Skeletal muscle cell (primary cell): ENCODE measurements at places on chromosomes 1 and 21.

DNA sequence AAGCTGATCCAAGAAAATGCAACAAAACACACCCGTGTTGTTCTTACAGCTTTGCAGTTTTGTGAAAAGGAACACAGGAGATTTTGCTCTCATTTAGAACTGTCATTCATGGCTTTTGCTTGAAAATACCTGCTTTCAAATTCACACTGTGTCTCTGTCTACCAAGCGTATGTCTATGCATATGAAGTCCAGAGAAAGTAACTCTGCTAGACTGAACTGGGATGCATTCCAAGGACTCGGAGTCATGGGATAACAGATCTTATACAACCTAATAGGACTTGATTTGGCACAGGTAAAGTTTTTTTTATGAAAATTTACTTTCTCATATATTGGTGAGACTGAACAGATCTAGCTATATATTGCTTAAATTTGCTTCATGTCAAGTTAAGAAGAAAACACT is 102.4 kb downstream of the PTGER3 start:
- DNase-seq = no peak

- no peak for DNase-seq
These were observed 25.0 kb downstream of the CD244 start for GRCh38 chr1:160837558-160838205.

GRCh38 chr1:170929835-170930554 is 5.3 kb upstream of the MROH9 start:
- peak; percentile 17 for DNase-seq

GRCh38 chr1:61160526-61160925 is 78.2 kb downstream of the NFIA start:
- no peak for DNase-seq

DNA sequence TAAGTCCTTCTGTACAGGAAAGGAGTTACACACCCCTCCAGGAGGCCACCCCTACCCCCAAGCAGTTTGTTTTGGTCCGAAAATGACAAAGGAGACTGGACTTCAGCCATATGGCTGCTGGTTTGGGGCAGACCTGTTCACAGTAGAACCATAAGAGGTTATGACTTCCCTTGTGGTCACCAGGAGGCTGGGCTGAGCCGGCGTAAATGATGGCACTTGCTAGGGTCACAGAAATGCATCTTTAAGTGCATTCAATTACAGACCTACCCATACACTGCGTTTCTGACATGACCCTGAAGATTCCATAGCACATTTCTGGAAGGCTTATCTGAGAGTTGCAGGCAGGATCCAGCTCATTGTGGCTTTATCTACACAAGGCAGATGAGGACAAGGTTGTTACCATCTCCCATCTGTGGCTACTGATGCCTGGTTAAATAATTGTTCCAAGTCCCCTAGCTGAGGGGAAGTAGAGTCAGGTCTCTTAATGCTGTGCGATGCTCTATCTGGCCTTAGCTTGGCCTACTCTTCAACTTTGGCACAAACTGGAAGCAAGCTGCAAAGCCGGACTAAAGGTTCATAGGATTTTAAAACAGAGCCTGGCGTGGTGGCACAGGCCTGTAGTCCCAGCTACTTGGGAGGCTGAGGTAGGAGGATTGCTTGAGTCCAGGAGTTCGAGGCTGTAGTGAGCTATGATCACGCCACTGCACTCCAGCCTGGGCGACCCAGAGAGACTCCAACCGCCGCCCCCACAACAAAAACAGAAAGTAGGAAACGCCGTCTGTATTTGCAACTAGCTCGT is 1.7 kb upstream of the TRIM67 start:
- DNase-seq = no peak

DNA sequence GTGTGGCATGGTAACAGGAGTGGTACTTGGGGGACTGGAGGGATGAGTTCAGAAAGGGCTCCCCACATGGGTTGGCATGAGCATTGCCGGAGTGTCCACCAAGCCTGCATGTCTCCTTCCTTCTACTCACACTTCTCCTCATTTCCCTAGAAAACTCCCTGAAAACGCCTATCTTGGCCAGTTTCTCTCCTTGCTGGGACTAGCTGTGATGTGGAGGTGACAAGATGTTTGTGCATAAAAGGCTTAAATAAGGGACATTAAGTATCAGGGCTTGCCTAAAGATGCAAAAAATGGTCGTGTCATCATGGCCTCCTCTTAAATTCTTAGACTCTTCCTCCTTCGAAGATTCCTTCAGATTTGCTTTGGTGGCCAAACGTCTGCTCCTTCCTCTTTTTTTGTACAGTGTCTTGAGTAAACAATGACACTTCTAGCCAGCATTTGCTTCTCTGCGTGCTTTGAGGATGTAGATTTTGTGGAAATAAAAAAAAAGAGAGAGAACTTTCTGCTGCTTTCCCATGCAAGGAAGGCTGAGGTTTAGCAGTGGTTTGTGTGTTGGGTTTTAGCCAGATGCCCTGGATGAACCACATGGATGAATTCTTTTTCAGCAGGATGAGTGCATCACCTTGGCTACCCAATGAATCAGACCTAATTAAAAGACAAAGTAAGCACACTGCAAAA is 239.1 kb upstream of the IRF2BP2 start:
- peak; percentile 67 for DNase-seq

DNA sequence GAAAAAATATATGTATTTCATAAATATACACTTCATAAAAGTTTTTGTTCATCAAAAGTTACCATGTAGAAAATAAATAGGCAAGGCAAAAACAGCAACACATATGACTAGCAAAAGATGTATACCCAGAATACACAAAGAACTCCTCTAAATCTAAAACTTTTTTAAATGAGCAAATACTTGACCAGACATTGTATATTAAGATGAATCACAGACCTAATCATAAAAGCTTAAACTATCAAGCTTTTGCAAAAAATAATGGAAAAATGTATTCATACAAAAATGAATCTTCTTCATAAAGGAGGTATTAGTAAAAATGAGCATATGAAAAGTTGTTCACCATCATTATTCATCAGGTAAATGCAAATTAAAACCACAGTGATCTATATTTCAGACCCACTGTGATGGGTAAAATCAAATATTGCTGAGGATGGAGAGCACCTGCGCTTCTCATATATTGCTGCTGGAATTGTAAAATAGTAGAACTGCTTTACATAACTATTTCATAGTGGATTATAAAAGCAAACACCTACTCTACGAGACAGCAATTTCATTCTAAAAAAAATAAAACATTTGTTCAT is 78.3 kb upstream of the RGS1 start:
- DNase-seq = no peak

DNA sequence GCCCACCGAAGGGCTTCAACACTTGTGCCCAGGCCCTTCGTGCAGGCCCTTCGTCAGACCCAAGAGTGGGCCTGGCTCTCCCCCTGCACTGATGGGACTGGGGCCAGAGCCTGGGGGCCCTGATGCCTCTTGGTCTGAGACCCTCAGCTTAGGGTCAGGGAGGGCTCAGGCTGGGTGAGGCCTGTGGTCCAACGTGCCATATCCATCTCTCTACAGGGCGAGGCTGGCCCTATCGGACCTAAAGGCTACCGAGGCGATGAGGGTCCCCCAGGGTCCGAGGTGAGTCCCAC is 15.6 kb downstream of the COL6A1 start:
- DNase-seq = no peak

DNA sequence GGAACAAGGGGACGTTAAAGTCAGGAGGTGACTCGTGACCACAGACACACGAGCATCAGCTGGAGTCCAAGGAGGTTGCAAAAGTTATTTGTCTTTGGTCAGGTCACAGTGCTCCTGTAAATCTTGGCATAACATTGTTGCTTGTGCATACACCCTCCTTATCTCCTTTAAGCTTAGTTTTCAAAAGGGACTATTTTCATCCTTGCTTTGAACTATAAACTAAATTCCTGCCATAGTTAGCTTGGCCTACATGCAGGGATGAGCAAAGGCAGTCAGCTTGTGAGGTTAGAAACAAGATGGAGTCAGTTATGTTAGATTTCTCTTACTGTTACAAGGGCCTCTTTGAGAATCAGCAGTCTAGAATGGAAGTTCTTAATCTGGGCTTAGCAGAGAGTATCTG is 28.0 kb upstream of the FASLG start:
- no peak for DNase-seq

DNA sequence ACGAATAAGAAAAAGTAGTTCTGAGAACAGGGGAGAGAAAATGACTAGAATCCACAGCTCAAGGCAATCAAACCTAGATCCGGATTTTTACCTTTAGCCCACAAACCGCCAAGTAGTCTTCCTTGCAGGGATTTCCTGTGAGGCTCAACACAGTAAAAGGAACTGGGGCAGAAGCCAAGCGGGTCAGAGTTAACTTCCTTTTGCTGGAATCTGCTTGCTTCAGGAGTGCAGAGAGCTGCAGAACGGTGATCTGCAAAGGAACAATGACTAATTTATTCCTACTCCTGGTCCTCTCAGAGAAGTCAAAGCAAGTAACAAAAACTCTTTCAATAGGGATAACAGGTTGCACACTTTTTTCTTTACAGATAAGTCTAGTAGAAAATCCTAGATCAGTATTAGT is 53.4 kb downstream of the UBR4 start:
- peak; percentile 37 for DNase-seq

DNA sequence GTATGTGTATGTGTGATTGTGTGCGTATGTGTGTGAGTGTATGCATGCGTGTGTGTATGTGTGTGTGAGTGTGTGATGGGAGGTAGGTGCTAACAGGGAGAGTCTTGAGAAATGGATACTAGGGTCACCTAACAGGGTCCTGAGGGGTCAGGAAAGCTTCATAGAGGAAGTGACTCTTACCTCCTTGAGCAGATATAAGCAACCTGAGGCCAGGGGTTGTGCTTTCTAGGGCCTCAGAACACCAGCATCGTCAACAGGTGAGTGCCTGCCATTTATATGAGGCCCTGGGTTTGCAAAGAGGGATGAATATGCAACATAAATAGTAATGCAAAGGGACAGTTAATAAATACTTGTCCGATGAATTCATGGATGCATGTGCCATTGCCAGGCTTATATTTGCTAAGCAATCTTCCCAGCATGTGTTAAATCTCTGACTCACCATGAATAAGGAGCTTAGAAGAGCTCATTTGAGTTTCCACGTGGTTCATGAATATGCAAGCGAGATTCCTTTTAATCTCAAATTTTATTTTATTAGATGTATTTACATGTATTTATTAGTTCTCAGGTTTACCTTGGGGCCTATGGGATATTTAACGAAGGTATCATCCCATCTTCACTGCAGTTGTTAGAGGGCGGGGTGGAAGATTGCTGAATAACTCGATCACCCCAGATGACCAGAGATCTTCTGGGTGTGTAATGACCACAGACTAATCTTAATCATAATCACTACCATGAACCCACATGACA is 438.3 kb downstream of the CAMTA1 start:
- peak; percentile 69 for DNase-seq

DNA sequence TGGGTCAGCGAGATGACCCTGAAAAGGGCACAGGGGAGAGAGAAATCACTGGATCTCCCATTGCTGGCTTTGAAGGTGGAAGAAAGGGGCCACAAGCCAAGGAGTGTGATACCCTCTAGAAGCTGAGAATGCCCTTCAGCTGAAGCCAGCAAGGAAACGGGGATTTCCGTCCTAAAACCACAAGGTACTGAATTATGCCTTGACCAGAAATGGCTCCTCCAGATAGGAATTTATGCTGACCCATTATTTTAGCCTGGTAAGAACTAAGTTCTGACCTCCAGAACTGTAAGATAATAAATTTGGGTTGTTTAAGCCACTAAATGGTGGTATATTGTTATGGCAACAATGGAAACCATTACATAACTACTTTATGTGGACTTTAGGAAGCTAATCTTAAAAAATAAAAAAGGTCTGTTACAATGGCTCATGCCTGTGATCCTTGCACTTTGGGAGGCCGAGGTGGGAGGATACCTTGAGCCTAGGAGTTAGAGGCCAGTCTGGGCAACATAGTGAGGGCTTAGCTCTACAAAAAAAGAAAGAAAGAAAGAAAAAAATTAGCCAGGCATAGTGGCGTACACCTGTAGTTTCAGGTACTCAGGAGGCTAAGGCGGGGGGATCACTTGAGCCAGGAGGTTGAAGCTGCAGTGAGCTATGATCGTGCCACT is 3.6 kb upstream of the H6PD start:
- no peak for DNase-seq

- DNase-seq = no peak
These were observed 32.7 kb upstream of the ASB17 start for GRCh38 chr1:75964760-75965408.

GRCh38 chr1:206590025-206590758 is 22.1 kb downstream of the EIF2D start:
- DNase-seq = peak; percentile 47

DNA sequence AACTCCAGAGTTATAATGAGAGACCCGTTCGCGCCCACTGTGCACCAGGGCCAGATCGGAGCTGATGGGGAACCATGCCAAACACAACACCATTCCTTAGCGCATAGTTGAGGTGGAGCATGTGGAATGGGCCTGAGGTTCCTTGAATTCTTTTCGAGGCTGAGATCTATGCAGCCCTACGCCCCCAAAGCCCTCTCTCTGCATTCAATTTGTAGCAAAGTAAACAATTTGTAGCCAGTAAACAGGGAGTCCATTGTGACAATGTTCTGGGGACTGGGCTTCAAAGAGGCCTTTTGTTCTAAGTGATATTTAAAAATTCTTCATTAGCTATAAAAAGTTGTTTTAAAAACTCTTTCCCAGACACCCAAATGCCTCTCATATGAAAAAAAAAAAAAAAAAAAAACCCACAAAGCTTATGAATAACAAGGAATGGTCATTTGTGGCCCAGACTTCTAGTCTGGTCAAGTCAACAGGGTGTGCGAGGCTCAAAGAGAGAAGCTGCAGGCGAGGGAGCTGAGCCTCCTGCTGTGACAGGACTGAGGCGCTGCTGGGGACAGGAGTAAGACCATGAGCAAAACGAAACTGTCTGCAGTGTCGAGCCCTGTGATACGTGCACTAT is 30.6 kb upstream of the KCNE2 start:
- DNase-seq = no peak

DNA sequence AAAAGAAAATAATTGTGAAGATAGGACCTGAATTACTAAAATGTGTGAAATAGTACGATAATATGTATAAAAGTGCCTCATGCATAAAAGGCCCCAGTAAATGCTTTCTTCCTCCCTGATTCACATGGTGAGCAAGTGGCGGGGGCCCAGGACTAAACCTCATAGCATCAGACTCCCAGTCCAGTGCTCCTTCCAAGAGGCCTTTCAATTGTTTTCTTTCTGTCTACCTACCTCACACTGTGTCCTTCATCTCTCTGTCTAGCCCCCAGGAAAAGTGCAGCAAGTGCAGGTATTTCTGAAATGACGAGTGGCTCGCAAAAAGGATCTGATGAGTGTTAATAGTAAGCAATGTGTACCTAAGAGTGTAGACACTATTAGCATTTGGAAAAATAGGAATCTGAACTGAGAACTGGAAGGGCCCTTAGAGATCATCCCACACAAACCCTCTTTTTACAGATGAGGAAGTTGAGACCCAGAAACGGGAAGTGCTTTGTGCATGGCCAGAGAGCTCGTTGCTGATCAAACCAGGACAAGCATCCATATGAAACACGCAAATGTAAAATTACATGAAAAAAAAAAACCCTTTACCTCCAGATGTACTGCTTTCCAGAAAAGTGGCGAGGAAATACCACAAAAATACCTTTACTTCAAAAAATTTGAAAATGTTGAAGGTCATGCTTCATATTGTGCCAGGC is 118.2 kb upstream of the HOOK1 start:
- DNase-seq = no peak
